ENCODE measurements at places on chromosomes 11 and 22.

DNA sequence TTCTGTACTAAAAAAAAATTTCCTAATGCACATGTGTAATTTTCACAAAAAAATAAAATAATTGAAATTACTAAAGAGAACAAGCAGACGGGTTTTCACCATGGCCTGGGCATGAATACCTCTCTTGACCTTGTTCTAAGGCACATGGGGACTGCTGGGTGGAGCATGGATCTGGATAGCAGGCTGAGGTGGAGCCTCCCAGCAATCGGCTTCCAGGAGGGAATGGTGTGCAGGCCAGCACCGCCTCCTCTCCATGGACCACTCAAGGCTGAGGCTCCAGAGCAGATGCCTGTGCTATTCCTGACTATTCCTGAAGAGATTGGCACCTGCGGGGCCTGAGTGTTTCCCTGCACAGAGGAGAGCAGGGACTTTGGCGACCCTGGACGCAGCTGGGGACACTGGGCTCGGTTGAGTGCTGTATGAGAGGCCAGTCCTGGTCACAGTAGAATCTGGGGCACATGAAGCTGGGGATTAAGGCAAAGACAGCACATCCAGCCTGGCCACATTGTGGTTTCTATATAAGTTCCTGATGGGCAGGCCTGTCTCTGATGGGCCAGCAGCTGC lies 963.6 kb downstream of the BRD1 start:
- no peak for DNase-seq

DNA sequence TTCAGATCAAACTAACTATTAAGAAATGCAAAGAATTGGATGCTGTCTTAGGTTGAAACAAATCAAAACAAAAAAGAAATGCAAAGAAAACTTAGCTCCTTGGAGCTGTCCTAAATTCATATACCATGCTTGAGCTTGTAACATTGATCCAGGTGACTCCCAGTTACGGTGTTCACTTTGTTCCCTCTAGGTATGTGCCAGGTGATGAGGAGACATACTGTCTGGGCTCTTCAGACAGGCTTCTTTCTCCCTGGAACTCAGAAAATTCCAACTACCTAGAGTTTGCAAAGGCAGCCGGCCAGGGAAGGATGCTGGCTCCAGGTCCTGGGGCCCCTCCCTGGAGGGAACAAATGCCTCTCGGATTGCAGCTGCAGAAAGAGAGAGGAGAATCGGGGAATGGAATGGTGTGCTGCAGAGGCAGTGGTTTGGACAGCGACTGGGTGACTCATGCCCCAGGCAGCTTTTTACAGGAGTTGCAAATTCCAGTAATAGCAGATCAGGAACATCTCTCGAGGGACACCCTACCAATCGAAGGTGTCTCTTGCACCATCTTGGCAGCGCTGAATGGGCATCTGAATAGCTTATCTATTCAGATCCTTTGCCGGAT lies 12.3 kb upstream of the ASPHD2 start:
- no peak for DNase-seq

DNA sequence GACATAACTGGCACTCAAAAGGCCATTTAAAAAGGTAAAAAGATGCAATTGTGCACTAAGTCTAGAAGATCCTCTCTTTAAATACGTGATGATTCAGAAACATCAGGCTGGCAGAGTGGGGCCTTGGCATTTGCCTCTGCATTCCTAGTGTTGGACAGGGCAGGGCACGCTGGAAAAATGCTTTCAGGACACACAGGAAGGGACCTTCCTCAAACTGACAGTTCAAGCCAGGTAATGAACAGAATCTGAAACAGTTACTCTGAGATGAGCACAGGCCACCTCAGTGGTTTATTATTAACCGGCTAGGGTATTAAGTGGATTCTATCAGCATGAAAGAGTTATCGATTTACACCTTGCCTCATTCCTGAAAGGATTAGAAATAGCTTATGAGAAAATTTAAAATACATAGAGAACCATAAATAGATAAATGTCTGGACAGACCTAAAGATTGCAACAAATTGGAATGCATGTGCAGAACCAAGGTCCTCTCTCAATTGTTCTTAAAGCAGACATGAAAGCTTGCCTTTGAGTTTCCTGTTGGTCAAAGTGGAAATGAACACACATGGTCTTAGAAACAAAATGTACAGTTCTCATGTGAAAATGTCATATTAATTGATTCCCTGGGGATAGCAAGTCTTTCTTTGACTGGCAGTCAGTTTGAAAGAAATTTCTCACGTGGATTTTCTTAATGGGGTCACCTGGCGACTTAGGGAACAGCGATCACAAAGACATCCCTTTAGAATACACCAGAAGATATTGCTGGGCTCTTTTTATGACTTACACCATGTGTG lies 21.5 kb upstream of the CSNK2A3 start:
- no peak for DNase-seq

DNA sequence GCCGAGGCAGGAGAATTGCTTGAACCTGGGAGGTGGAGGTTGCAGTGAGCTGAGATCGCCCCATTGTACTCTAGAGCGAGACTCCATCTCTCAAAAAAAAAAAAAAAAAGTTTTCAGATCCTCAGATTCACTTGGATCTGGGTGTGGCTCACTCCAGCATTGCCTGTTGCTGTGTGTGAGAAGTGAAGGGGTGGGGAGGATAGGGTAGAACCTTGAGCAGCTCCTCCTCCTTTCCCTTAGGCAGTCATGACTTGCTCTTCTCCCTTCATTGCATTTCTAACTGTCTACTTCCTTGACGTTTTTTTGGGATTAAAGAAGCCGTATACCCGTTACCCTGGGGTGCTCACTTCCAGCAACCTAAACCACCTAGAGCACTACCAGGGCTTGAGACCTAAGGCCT lies 63.1 kb upstream of the YWHAH start:
- DNase-seq = no peak

GRCh38 chr11:113243696-113244095 lies 70.7 kb upstream of the TTC12 start:
- DNase-seq = no peak

- no peak for DNase-seq
Observed at GRCh38 chr11:86589856-86590589, 82.4 kb downstream of the ME3 start.

DNA sequence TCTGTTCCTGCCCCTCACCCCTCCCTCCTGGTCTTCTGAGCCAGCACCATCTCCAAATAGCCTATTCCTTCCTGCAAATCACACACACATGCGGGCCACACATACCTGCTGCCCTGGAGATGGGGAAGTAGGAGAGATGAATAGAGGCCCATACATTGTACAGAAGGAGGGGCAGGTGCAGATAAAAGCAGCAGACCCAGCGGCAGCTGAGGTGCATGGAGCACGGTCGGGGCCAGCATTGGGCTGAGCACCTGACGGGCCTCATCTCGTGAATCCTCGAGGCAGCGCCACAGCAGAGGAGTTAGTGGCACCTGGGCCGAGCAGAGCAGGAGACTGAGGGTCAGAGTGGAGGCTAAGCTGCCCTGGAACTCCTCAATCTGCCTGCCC lies 941.8 kb downstream of the BRD1 start:
- DNase-seq = no peak
